Upper lobe of right lung (tissue), 1 donor: ENCODE measurements at places on chromosomes 4 and X.

DNA sequence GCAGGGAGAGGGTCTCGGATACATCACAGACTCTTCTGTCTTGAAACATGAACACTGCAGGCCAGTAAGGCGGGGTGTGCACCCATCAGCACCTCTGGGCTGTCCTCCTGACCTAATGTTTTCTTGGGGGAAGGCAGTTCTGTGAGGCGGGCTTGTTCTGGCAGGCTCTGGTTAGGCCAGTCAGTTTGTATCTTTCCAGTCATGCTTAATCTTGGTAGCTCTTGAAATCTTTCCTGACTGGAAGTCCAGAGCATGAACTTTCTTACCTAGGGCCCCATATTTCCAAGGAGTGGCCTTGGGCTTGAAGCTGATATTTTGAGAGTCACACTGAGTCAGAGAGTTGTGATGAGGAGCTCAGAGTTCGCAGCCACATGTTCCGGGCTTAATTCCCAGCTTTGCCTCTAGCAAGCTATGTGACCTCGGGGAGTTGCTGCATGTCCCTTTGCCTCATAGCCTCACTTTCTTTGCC is 54.2 kb upstream of the RASSF6 start:
- DNase-seq = no peak
- H3K36me3 ChIP-seq = no peaks in the 10 kb centered on the region
- no peaks in the 10 kb centered on the region for H3K4me1 ChIP-seq
- H3K27ac ChIP-seq = no peak overlapping the region
- H3K4me3 ChIP-seq = no peak overlapping the region

DNA sequence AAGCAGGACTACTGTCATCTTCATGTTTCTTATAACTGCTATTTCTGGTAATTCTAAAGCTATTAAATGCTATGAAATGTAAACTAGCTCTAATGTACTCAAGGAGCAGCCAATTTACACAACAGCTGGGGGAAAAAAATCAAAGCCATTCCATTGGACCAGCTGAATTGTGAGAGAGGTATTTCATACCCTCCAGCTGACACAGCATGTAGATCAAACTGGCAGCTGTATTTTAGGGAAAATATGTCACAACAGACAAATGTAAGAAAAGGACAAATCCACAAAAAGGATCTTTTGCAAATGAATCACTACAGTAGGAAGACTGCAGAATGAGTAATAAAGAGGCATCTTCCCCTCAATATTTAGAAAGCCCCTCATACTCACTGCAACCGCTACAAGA is 65.2 kb upstream of the FAM47B start:
- no peak for DNase-seq
- H3K27ac ChIP-seq = no peak overlapping the region
- H3K36me3 ChIP-seq = no peaks in the 10 kb centered on the region
- no peak overlapping the region for H3K4me3 ChIP-seq
- no peaks in the 10 kb centered on the region for H3K4me1 ChIP-seq

GRCh38 chr4:15568821-15569220 is 86.3 kb downstream of the FBXL5 start:
- no peaks in the 10 kb centered on the region for H3K4me1 ChIP-seq
- no peak overlapping the region for H3K4me3 ChIP-seq
- peaks cover 70% of the 10 kb centered on the region for H3K36me3 ChIP-seq
- H3K27ac ChIP-seq = no peak overlapping the region
- no peaks in the 10 kb centered on the region for H3K27me3 ChIP-seq

DNA sequence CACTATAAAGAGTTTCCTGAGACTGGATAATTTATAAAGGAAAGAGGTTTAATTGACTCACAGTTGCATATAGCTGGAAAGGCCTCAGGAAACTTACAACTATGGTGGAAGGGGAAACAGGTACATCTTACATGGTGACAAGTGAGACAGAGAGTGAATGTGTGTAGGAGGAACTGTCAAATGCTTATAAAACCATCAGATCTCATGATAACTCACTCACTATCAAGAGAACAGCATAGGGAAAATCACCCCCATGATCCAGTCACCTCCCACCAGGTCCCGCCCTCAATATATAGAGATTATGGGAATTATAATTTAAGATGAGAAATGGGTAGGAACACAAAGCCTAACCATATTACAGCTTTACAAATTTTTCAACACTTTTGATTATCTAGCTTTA is 266.0 kb downstream of the DTHD1 start:
- no peak overlapping the region for H3K4me3 ChIP-seq
- H3K36me3 ChIP-seq = no peaks in the 10 kb centered on the region
- DNase-seq = no peak
- H3K27ac ChIP-seq = no peak overlapping the region
